ENCODE measurements at places on chromosomes 16 and 17. TPM values are rescaled to one million over a fixed set of nuclear protein-coding genes. Genes with fewer than 3 reads are reported as not detected.

DHRS7C gene
- not detected for total RNA-seq

KRT26 gene
- not detected for total RNA-seq

KPNB1 gene
- total RNA-seq, result 210 TPM

KRT12 gene
- not detected for total RNA-seq

KRT20 gene
- total RNA-seq, result not detected

- no peaks in the 10 kb centered on the region for H3K36me3 ChIP-seq
- peaks cover 10% of the 10 kb centered on the region for H3K4me1 ChIP-seq
- H3K4me3 ChIP-seq, result no peak overlapping the region
- no peak for DNase-seq
Measured at GRCh38 chr16:84379709-84380362, 11.5 kb downstream of the ATP2C2 start.

DNA sequence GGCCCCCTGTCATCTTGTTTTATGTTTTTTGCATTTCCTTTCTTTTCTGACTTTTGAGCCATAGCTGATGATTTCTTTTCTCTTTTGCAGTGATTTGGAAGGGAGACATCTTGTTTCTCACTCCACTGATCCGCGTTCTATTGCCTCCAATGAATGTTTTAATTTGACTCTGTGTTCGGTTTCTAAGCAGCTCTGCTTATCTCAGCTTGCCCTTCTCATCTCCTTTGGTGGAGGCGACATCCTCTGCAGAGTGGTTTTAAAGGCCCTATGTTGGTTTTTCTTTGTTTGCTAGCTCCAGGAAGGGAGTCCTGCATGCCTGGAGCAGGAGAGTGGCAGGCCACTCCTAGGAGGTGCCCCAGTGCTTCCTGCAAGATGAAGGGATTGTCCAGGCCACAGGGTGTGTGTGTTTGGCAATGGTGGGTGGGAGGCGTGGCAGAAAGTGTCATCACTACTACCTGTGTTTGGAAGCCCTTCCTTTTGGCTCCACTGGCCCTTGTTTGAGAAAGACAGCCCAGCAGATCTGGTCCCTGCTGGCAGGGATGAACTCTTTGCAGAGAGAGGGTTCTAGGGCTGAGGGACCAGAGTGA, 13.6 kb downstream of the SMPD3 start:
- no peak for DNase-seq
- H3K4me1 ChIP-seq, result no peaks in the 10 kb centered on the region
- H3K4me3 ChIP-seq, result no peak overlapping the region
- no peak overlapping the region for H3K27ac ChIP-seq

DNA sequence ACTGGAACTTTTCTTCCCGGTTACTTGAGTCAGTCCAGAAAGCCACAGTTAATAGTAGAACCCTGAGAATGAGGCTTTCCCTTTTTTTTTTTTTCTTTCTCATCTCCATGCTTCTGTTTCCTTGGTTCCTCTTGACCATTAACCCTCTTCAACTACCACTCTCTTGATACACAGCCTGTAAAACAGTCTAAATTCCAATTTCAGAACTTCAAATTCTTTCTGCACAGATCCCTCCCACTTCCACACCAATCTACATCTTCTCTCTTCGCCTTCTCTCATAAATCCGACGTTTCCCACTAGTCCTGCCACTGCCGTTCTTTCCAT, 588 bp downstream of the METTL16 start:
- peak overlapping the region; percentile 91 for H3K27ac ChIP-seq
- no peaks in the 10 kb centered on the region for H3K27me3 ChIP-seq
- no peaks in the 10 kb centered on the region for H3K36me3 ChIP-seq
- H3K4me1 ChIP-seq, result peaks cover 30% of the 10 kb centered on the region

DNA sequence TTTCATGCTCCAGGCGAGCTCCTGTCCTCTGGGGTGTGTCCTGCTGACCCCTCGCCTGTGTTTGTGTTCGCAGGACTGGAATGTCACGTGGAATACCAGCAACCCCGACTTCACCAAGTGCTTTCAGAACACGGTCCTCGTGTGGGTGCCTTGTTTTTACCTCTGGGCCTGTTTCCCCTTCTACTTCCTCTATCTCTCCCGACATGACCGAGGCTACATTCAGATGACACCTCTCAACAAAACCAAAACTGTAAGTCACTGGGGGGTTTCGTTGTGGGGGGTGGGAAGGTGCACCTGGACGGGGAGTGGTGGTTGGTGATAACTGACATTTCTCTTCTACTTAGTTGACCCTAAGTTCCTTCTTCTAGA, 58.3 kb downstream of the ABCC1 start:
- peaks cover 6% of the 10 kb centered on the region for H3K4me1 ChIP-seq
- H3K27me3 ChIP-seq, result no peaks in the 10 kb centered on the region
- H3K27ac ChIP-seq, result no peak overlapping the region
- peaks cover 33% of the 10 kb centered on the region for H3K36me3 ChIP-seq
- no peak for DNase-seq
- no peak overlapping the region for H3K4me3 ChIP-seq

DNA sequence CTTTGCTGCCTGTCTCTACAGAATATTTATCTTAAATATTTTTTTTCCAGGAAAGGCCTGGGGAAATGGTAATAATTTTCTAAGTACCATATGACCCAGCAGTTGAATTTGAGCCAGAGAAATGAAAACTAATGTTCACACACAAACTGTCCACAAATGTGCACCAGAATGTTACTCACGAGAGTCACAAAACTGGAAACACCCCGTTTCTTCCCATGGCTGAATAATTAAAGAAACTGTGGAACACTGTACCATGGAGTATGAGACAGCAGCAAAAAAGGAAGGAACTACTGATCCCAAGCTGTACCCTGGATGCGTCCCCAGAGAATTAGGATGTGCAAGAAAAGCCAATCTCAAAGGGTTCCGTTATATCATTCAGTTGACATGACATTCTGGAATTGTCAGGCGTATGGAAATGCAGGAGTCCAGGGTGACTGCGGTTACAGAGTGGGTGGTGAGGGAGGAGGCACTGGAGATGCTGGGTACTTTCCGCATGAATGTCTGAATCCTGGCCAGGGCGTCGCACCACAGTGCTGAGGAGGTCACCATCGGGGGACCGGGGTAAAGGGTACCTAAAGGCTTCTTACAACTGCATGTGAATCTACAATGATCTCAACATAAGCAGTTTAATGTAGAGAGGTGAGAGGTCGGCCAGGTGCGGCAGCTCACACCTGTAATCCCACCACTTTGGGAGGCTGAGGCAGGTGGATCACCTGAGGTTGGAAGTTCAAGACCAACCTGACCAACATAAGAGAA, 34.5 kb downstream of the USP22 start:
- no peak overlapping the region for H3K27ac ChIP-seq
- DNase-seq, result no peak

GRCh38 chr17:80291691-80292487, 31.2 kb downstream of the RNF213 start:
- no peaks in the 10 kb centered on the region for H3K4me1 ChIP-seq
- peak; percentile 7 for DNase-seq
- H3K36me3 ChIP-seq, result peaks cover 100% of the 10 kb centered on the region
- H3K27ac ChIP-seq, result no peak overlapping the region
- H3K4me3 ChIP-seq, result no peak overlapping the region

DNA sequence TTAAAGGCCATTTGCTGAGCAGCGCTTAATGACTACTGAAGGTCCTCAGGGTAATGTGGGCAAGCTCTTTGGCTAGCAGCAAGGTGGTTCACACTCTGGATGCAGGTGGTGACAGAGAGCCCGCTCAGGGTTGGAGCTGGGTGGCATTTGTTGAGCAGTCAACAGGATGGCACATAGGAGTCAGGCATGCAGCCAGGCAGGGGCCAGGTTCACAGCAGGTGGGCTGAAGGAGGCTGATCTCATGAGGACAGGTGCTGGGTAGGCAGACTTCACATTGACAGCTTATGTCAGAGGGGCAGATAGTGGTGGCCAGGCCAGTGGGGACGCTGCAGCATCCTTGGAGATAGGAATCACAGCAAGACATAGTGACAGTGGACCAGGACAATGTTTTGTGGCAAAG, 4.5 kb downstream of the KRTAP3-1 start:
- H3K27me3 ChIP-seq, result no peaks in the 10 kb centered on the region
- H3K36me3 ChIP-seq, result no peaks in the 10 kb centered on the region
- no peak overlapping the region for H3K4me3 ChIP-seq
- no peaks in the 10 kb centered on the region for H3K4me1 ChIP-seq
- H3K27ac ChIP-seq, result no peak overlapping the region

GRCh38 chr17:28467456-28468025, 5.9 kb upstream of the SLC13A2 start:
- peaks cover 24% of the 10 kb centered on the region for H3K4me1 ChIP-seq
- no peaks in the 10 kb centered on the region for H3K36me3 ChIP-seq
- no peak overlapping the region for H3K27ac ChIP-seq

GRCh38 chr17:77686903-77687302, 271.6 kb upstream of the TNRC6C start:
- H3K27me3 ChIP-seq, result peaks cover 25% of the 10 kb centered on the region
- no peaks in the 10 kb centered on the region for H3K36me3 ChIP-seq
- H3K27ac ChIP-seq, result no peak overlapping the region
- DNase-seq, result no peak

DNA sequence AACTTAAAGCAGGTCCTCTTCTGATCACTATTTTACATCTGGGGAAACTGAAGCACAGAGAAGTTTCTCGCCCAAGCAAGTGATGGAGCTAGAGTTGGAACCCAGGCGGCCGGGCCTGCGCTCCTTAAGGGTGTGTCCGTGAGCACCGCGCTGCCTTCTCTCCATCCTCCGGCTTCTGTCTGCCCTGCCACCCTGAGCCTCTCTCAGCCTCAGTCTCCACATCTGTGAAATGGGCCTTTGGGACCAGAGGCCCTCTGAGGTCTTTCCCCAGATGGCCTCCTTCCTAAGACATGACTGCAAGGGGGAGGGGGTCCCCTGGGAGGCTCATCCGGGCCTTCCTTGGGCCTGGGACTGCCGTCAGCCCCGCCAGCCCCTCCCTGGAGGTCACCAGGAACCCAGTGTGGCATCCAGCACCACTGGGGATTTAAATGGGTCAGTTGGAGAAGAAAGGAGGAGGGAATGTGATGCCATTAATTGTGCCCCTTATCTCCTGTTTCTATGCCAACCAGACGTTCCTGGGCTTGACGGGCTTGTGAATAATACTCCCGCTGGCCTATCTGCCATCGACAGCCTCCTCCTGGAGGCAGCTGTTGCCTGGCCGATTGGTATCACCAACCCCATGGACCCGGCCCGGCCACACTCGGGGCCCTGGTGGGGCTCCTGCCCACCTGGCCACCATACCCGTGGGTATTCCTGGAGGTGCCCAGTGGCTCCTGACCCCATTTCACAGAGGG, 5.1 kb downstream of the ZFPM1 start:
- H3K27ac ChIP-seq, result no peak overlapping the region
- H3K4me3 ChIP-seq, result no peak overlapping the region
- no peaks in the 10 kb centered on the region for H3K27me3 ChIP-seq
- DNase-seq, result no peak
- no peaks in the 10 kb centered on the region for H3K36me3 ChIP-seq
- peaks cover 41% of the 10 kb centered on the region for H3K4me1 ChIP-seq

DNA sequence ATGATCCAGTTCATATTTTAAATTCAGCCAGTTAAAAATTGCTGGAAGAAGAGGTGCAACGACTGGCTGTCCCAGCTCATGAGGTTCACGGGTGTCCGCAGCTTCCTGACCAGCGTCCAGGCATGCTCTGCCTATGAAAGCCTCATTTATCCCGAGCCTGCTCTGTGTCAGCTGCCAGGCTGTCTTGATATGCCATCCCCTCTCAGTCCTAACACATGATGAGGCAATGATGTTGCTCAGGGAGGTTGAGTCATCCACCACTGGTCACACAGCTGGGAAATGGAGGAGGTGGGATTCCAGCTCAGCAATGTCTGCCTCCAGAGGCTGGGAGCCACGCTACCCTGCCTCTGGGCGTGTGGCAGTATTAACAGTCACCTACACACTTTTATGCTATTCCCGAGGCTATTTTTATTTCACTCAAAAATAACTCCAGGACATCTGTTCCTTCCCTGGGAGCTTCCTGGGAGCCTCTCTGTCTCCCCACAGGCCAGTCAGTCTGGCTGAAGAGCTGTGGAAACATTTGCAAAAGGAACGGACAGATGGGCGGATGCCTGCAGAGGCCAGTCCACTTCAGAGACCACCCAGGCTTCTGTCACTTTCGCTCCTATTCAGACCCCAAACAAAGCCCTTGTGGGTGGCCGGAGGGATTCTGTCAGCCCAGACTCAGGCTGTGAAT, 22.5 kb downstream of the RAB11FIP4 start:
- DNase-seq, result no peak
- H3K36me3 ChIP-seq, result no peaks in the 10 kb centered on the region
- no peaks in the 10 kb centered on the region for H3K27me3 ChIP-seq
- no peak overlapping the region for H3K4me3 ChIP-seq
- no peaks in the 10 kb centered on the region for H3K4me1 ChIP-seq

- no peak overlapping the region for H3K27ac ChIP-seq
- H3K27me3 ChIP-seq, result no peaks in the 10 kb centered on the region
- H3K4me1 ChIP-seq, result peaks cover 66% of the 10 kb centered on the region
- DNase-seq, result no peak
Measured at GRCh38 chr16:17380613-17381012, 90.1 kb downstream of the XYLT1 start.

DNA sequence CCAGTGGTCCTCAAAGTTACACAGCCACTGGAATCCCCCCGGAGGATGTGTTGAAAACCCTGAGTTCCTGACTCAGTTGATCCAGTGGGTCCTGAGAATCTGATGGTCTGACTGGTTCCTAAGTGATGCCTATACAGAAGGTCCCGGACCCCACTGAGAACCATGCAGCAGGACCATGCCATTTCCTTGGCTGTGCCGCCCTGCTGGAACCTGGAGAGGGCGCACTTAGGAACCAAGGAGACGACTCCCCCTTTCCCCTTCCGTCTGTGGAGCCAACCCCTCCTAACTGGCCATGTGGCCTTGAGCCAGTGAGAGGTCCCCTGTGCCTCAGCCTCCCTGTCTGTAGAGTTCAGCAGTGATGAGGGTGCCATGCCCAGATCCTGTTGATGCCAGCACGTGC, 22.0 kb downstream of the C16orf74 start:
- H3K4me1 ChIP-seq, result no peaks in the 10 kb centered on the region
- no peak for DNase-seq
- no peaks in the 10 kb centered on the region for H3K36me3 ChIP-seq
- no peak overlapping the region for H3K4me3 ChIP-seq
- no peak overlapping the region for H3K27ac ChIP-seq

GRCh38 chr16:62638964-62639870, 603.0 kb upstream of the CDH8 start:
- no peak overlapping the region for H3K4me3 ChIP-seq
- no peaks in the 10 kb centered on the region for H3K4me1 ChIP-seq
- no peaks in the 10 kb centered on the region for H3K36me3 ChIP-seq
- DNase-seq, result no peak
- no peak overlapping the region for H3K27ac ChIP-seq
- no peaks in the 10 kb centered on the region for H3K27me3 ChIP-seq

- no peak overlapping the region for H3K4me3 ChIP-seq
- no peaks in the 10 kb centered on the region for H3K27me3 ChIP-seq
- H3K27ac ChIP-seq, result peak overlapping the region; percentile 64
- peaks cover 16% of the 10 kb centered on the region for H3K4me1 ChIP-seq
Measured at GRCh38 chr16:49961089-49961488, 63.9 kb upstream of the CNEP1R1 start.

Data from lower lobe of right lung (tissue), 2 donors.